T-helper 2 cell treated with Interferon-gamma antibody and Interleukin-4, amounts not matched to agents 5 μg/mL and 100 μg/mL, for 36 hours (primary cell): ENCODE measurements at places on chromosomes 7 and 10.

- no peak for DNase-seq
Observed at GRCh38 chr10:119320981-119321380, 113.6 kb downstream of the GRK5 start.

DNA sequence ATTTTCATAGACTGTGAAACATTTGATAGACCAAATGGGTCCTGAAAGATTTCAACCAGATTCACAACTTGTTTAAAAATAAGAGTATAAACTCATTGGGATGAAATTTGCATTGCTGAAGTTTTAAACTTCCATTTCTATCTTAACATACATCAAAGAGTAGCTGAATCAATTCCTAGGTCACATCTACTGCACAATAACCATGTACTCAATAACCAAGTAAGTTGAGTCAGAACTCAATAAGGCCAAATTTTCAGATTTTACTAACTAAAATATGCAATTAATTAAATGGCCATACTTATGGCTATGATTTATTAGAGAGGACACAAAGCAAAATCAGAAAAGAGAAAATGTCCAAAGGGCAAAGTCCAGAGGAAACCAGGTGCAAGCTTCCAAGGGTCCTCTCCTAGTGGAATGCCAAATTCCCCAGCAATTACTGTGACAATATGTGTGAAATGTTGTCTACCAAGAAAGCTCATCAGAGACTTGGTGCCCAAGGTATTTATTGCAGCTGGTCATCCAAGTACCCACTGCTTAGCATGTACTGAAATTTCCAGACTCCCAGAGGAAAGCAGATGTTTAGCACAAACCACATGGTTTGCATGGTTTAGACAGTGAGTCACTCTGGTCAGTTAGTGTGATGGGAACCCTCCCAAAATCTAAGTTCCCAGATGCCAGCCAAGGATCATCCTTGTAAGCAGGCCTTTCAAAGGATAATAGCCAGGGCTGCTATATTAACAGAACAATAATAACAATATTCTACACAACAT is 238.9 kb downstream of the IPMK start:
- DNase-seq = no peak

- DNase-seq = no peak
Observed at GRCh38 chr10:121242741-121243608, 355.3 kb downstream of the FGFR2 start.

DNA sequence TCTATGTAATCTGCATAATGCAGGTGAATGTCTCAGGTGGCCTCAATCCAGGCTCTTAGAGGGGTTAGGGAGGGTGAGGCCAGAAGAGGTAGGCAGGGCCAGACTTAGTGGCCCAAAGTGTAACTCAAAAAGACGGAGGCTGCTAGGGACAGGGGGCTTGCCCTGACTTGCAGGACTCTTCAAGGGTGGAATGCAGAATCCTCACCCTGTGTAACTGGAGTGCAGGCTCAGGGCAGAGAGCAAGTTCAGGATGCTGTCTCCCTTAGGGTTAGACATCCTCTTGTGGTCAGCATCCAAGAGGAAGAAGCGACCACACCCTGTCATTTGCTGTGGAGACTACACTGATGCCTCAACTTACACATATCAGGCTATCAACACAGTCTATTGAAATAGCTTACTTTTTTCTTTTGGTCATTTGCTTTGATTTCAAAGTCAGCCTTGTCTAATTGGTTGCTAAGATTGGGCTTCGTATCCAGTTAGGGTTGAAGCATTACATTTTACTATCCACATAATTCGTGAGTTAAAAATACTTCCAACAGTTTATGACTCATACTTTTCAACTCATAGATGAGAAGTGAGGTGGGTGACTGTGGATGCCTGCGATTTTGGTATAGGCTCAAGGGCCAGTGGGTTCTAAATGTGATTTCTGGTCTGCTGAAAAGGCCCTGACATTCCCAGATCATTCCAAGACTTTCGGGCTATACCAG is 563.6 kb downstream of the SUGCT start:
- DNase-seq = no peak

GRCh38 chr7:33764752-33765451 is 140.4 kb upstream of the BMPER start:
- no peak for DNase-seq
